ENCODE measurements at places on chromosomes 4 and X. TPM values are rescaled to one million over a fixed set of nuclear protein-coding genes. Genes with fewer than 3 reads are reported as not detected.
A peak's percentile ranks its signal among the peaks of the same experiment; 100 is the strongest.

Gene SHROOM2
- total RNA-seq: not detected

GRCh38 chr4:87420276-87420830 is 2.0 kb upstream of the NUDT9 start:
- no peak for DNase-seq

DNA sequence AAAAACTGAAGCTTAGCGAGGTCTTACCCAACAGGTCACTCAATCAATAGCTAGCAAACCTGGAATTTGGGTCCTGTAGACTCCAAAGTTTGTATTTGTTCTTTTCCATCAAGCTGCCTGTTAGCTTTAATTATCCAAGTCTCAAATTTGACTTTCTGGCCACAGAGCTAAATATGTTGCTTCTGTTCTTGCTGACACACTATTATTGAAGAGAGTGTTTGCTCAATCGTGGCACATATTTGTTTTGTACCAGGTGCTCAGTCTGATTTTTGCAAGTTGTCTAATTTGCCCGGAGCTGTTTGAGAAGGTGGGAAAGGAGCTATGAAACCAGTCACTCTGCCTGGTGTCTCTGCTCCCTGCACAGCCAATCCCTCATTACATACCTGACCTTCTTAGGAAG is 41.7 kb upstream of the FRMD7 start:
- no peak for DNase-seq

- no peak for DNase-seq
Measured at GRCh38 chr4:25532591-25532990, 123.1 kb upstream of the SLC34A2 start.

DNA sequence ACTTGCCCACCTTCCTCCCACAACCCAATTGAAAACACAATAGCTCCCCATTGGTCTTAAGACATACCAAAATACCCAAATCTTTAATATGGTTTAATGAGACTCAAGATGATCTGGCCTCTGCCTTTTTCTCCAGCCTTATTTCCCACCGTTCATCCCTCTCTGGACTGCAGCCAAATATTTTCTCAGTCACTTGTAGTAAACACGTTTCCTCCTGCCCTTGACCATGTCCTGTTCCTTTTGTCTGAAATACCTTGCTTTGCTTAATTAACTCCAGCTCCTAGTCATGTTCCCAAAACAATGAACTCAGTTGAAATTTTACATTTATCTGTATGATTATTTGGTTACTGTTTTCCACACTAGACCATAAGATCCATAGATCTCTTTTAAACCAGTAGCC is 8.4 kb upstream of the NUP54 start:
- DNase-seq: no peak

DNA sequence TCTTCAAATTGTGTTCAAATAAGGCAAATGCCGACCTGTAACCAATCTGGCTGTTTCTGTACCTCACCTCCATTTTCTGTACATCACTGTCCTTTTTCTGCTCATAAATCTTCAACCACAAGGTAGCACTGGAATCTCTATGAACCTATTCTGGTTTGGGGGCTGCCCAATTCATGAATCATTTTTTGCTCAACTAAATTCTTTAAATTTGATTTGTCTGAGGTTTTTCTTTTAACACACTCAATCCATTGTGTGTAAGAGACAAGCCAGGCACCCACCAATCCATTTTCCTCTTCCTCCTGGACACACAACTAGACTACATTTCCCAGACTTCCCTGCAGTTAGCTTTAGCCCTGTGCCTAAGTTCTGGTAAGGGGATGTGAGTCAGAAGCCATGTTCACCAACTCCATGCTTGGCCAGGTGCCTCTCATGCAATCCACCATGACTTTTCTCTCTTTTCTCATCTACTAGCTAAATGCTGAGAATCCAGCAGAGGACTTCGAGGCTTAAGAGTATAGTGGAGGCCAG is 193.2 kb upstream of the KLF3 start:
- DNase-seq: no peak

DNA sequence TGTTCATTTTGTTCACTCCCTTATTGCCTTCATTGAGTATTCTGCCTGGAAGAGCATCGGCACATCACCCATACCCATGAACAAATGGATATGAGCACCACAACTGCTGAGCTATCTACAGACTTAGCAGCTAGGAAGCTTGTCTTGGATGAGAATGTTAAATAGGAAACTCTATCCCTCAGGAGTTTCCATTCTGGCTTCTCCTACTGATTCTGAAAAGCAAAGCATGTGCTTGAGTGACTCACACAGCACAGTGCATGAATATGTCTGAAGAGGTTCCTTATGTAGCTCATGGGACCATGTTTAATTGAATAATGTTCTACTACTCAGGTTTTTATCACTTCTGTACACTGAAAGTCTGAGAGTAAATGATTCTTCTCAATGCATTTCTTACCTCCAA is 57.3 kb upstream of the MXRA5 start:
- DNase-seq: no peak

DNA sequence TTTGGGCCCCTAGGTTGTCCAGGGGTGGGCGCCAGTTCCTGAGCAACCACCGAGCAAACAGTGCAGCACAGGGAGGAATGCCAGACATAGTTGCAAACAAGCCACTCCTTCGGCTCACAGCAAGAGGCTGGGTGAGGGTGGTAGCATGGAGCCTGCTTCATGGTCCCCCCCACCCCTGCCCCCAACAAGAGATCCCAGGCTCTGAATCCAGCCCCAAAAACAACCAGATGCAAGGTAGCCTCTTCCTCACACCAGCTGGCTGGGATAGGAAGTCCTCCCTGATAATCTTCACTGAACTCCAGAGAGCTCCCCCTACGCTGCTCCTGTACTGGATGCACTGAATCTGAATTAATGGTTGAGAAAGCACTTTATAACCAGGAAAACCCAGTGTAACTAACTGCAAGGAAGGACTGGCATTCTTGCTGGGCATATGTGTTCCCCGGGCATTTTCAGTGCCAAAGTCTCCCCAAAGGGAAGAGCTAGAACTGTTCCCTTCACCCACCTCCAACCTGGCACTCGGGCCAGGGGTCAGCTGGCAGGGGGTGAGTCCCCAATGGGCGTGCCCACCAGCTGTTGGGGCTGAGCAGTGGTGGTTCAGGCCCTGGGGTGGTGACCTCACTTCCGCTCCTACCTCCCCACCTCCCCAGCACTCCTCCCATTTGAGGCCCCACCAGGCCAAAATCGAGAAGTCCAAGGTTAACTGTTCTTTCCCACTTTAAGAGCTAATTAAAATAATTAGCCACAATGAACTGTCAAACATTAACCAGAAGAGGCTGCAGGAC is 1.5 kb downstream of the ELF4 start:
- peak; percentile 42 for DNase-seq

DNA sequence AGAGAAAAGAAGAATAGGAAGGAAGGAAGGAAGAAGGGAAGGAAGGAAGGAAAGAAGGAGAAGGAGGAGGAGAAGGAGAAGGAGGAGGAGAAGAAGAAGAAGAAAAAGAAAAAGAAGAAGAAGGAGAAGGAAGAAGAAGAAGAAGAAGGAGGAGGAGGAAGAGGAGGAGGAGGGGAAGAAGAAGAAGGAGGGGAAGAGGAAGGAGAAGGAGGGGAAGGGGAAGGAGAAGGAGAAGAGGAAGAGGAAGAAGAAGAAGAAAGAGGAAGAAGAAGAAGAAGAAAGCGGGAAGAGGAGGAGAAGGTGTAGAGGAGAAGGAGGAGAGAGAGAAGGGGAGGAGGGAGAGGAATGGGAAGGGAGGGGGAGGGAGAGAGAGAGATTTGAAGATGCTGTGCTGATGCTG is 22.6 kb downstream of the CCKAR start:
- DNase-seq: no peak

DNA sequence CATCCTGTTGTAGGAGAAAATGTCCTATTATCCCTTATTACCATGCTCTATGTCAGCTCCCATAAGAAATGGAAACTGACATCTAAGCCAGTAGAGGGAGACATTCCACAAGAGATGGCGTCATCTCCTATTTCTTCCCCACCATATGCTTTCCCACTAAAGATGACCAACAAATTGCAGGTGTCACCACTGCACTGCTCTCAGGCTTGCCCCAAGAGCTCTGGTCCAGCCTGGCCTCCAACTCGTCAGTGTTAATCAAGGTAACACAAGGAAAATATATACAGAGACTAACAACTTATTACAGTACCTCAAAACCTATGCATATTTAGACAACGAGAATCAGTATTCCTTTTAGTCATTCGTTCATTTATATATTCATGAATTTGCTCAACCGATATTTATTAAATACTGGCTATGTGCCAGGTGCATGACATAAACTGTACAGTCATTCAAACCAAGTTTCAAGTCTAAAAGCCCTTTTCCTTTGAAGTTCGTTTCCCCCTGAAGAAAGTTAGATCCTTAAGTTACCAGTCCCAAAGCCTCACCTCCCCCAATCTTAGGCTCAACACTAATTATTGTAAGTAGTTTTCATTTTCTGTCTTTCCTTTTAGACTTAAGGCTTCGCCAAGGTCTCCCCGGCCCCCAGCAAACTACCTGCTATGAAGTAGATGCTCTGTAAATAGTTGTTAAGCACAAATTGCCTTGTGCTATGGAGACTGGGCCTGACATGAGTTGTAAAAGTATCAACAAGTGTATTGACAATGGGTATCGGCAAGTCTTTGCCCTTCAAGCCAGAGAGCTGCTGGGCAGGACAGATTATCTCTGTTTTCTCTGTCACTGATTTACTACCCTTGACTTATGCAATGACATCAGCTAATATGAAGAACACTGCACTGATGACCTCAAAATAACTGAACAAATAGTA is 3.1 kb upstream of the FGB start:
- peak; percentile 65 for DNase-seq

DNA sequence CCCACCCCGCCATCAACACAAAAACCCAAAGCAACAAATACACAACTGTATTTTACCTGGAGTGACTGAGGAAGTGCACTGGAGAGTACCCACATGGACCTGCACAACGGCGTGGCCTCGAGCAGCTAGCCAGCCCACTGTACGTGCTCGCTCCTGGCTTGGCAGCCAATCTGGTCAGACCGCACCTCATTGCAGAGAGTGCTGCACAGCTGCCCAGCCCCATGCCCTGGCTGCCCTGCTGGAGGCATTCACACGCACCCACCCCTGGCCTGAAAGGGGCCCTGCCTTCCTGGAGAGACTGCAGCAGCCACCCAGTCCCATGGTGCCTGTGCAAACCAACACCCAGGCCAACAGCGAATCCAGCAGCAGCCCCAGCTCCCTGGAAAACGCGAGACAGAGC is 116.3 kb downstream of the GALNTL6 start:
- no peak for DNase-seq

DNA sequence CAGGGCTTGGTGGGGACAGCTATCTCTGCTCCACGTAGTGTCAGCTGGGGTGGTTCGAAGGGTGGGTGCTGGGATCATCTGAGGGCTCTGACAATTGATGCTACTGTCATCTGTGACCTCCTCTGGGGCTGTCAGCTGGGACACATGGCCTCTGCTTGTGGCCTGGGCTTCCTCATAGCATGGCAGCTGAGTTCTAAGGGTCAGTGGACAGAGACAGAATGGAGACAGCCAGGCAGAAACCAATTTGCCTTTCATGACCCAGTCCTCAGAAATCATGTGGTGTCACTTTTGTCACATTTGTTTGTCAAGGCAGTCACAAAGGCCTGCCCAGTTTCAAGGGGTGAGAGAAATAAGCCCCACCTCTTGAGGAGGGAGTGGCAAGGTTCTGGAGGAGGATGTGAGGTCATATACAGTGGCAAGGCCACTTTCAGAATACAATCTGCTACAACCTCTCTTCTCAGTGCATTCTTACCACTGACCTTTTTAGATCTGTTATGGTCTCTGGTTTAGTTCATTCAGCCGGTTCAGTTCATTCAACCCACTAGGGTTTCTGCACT is 103.6 kb upstream of the BCOR start:
- DNase-seq: no peak

GRCh38 chrX:42567268-42567667 is 210.7 kb downstream of the PPP1R2C start:
- no peak for DNase-seq

- DNase-seq: peak; percentile 90
Measured at GRCh38 chrX:65644621-65645289, 22.7 kb upstream of the MSN start.

Measured in fibroblast of the aortic adventitia (primary cell).